ENCODE measurements at places on chromosomes 11 and 22.

DNA sequence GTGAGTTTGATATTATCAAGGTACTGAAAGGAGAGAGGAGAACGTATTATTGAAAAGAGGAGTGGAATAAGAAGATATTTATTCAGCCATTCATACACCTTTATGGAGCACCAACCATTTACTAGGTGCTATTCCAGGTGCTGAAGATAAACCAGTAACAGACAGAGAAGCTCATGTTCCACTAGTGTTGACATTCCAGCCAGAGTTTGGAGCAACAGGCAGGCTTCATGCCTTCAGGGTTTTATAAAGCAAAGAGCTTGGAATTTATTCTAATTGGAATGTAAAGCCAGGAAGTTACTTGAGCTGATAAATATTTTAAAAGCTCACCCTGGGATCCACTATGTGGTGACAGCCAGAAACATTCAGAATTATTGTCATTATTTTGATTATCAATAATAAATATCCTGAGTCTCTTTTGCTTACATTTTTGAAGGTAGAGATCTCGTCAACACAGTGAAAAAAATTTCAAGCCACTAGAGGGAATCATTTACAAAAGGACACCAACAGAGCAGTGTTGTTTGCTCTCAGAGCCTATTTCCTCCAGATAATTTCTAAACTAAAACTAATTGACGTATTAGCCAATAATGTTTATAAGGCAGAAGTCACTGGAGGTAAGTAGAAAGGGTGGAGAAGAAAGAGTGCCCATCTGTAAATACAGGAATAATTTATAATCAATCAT lies 172.0 kb downstream of the KCNA4 start:
- DNase-seq = no peak

- DNase-seq = no peak
These were observed 3.8 kb downstream of the PIM3 start for GRCh38 chr22:49964136-49965090.

- DNase-seq = no peak
These were observed 4.7 kb downstream of the MUS81 start for GRCh38 chr11:65864706-65865471.

GRCh38 chr11:14309425-14310192 lies 49.4 kb downstream of the RRAS2 start:
- DNase-seq = no peak

Measured in stimulated activated CD4-positive, alpha-beta T cell treated with anti-CD3 and anti-CD28 coated beads, TNF-alpha, amount 100 ng/mL, for 24 hours (primary cell).